ENCODE measurements at places on chromosomes 4 and X.

DNA sequence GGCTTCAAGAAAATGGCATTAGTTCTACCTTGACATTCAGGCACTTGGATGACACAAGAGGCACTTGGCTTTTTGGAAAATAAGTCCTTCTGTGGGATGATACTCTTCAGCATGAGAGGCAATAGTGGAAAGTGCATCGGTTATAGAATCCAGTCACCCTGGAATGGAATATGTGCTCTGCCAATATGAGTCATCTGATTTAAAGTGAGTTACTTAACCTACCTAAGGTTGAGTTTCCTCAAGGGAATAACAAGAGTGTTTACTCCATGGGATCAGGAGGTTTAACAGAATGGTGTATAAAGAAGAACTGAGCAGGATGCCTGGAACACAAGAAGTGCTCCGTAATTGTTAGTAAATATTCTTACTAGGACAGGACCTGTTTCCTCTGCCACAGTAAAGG, 10.7 kb downstream of the SLC39A8 start:
- DNase-seq = no peak

DNA sequence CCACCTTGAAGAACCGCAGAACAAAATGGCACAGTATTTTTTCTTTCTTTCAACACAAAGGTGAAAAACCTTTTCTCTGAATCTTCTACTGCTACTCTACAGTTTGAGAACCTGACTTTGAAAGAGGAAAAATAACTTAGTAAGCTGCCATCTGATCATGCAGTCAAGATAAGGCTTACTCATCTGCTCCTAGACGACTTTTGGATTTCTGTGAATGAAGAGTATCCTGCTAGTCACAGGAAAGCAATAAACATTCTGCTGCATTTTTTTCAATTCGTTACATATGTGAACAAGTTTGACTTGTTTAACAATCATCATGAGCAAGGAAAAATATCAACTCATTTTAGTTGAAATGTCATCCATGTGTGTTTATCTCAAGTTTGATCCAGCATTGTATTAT, 25.2 kb downstream of the TIGD2 start:
- no peak for DNase-seq

- no peak for DNase-seq
Measured at GRCh38 chr4:67109276-67109675, 436.0 kb downstream of the CENPC start.

DNA sequence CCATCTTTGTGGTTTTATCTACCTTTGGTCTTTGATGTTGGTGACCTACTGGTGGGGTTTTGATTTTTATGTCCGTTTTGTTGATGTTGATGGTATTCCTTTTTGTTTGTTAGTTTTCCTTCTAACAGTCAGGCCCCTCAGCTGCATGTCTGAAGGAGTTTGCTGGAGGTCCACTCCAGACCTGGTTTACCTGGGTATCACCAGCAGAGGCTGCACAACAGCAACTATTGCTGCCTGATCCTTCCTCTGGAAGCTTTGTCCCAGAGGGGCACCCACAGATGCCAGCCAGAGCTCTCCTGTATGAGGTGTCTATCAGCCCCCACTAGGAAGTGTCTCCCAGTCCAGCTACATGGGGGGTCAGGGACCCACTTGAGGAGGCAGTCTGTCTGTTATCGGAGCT, 199.3 kb upstream of the WDFY3 start:
- no peak for DNase-seq

DNA sequence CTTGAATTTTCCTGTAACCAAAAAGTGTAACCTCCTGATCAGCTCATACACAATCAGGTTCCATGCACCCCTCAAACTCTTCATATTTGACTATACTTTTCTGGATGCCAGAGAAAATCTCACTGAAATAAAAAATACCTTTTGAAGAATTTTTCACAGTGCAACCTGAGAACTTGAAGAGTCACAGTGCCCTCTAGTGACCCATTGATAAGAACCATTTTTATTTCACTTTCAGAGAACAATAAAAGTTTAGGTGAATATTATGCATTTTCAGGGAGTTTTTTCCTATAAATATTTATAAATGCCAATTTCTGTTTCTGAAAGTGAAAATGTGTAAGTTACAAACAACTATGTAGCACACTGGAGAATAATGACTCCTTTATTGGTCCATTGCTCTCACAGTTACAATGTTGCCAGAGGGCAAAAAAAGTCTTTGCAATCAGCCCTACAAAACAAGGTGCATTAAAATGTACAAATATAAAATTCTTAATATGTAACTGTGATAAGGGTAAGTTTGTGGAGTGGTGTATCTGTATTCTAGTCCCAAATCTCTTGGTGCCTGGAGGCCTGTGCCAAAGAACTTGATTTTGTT, 153.6 kb upstream of the INTU start:
- no peak for DNase-seq

- no peak for DNase-seq
Measured at GRCh38 chrX:69088171-69088938, 76.9 kb downstream of the PJA1 start.

Measured in T follicular helper cell (primary cell).